ENCODE measurements at places on chromosomes 2 and 18. TPM values are rescaled to one million over a fixed set of nuclear protein-coding genes. Genes with fewer than 3 reads are reported as not detected.

PIGN gene
- total RNA-seq: 29.6 TPM

SERPINB3 gene
- total RNA-seq: not detected

CXCR1 gene
- not detected for total RNA-seq

DNA sequence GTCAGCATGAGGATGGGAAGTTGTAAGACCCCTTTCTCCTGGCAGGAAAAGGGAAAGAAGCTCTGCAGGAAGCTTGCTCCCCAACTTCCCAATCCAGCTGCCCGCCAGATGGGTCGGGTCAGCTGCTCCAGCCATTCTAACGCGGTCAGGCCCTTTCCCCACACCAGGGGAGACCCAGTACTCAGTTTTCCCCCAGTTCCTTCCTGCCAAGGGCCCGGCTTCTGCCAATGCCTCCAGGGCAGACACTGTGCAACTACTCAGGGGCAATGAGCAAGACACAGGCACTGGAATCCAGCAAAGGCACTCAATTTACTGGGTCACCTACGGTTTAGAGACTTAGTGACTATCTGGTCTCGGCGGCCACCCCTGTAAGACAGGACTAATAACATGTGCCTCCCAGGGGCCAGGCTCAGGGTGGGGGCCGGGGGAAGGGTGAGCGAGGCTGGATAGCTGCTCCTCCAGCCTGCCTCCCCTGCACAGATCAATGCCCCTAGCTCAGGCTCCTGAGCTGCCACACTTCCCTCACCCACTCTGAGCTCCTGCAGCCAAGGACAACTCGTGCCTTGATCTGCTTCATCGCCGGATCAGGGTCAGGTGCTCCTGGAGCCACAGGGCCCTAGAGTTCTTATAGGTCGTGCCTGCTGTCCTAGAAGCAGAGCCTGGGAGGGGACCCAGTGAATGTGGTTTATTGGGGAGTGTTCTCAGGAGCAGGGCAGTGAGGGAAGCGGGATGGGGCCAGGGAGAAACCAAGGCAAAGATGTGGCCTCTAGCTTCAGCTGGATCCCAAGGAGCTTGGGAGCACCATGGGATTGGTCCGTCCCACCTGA, 171.1 kb downstream of the ZFP36L2 start:
- no peak for DNase-seq

DNA sequence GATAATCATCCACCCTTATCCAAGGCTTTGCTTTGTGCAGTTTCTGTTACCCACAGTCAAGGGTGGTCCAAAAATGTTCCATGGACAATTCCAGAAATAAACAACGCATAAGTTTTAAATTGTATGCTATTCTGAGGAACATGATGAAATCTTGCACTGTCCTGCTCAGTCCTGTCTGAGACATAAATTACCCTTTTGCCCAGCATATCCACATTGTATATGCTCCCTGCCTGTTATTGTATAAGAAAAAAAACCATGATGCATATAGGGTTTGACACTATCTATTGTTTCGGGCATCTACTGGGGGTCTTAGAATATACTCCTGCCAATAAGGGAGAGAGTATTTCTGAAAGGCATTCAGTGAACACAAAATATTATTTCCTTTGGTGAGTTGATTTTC, 24.0 kb downstream of the LRRTM1 start:
- no peak for DNase-seq

GRCh38 chr2:230711224-230711623, 1.4 kb upstream of the CAB39 start:
- DNase-seq: no peak

DNA sequence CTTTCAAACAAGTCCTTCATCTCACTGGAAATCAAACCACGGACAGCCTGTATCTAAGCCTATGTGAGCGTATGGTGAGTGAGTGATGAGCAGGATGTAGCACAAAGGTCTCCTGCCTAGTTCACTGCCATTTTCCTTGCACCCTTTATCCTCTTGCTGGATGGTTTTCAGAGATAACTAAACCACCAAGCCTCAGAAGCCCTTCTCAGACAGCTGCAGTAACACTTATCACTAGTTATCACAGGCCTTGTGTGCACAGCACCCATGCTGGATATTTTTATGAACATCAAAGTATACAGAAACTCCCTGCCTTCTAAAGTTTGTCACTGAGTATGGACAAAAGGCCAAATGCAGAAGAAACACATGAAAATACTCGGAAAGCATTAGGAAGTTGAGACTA, 69.5 kb downstream of the C1D start:
- DNase-seq: no peak

- no peak for DNase-seq
These were observed 77.1 kb downstream of the SFXN5 start for GRCh38 chr2:72994282-72994990.

DNA sequence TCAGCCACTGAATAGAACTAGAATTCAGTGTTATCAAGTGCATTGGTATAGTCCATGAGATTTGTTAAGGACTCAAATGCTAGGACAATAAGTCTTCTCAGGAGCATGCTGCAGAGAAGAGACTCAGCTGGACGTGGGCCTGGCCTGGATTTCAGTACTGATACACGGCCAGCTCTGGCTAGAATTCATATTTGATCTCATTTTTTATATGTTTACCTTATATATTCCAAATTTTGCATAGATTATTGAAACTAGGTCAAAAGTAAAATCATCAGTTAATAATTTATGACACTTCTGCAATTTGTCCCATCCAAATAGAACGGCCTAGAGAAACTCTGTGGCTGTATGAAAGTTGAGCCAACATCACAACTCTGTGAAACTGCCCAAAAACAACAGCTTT, 262.0 kb downstream of the DLGAP1 start:
- DNase-seq: no peak

DNA sequence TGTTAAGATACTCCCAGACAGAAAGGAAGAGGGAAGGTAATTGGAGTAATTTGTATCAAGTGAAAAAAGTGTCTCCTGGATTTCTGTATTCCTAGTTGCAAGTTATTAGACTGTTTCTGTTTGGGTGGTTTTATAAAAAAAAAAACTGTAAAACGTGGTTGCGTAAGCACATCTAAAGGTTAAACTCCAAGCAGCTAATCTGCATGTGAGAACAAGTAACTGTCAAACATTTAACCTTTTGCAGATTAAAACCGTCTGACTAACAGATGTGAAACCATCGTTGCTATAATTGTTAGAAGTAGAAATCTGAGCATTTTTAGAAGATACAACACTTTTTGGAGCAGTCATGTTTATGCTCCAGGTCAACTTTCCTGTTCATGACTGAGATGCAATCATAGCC, 72.3 kb downstream of the AFF3 start:
- DNase-seq: no peak

DNA sequence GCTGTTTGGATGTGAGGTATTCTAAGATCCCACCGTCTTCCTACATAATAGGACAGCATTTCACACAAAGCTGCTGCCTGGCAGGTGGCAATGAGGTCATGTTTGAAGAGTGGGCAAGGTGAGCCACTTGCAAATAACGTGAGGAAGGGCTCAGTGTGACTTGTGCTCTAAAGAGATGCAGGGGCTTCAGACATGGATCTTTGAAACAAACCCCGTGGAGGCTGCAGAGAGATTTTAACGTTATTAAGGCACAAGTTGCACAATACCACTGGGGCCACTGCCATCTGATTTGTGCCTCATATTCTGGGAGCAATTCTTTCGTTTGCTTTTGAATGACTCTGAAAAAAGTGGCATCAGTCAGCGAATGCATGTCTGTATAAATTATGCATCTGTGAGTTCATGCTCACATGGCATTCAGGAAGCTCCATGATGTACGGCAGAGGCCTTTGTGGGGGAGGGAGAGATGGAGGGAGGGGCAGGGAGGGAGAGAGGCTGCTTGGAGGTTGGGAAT, 362.0 kb downstream of the SOX11 start:
- DNase-seq: no peak

DNA sequence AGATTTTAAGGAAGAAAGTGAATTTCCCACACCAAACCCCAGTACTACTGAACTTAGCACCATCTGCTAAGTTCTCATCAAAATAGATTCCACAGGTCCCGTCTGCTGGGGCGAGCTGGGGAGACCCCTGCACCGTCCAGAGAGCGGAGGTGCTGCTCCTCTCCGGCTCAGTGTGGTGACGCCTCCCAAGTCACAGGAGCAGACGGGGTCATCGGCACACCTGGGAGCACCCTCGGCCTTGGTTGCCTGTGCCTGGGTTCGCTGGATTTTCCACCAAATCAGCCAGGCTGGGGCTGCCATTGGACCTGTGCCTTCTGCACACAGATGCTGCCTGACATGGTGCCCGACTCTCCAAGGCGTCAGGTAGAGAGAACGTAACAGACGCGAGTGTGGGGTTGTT, 141.3 kb downstream of the PXDN start:
- no peak for DNase-seq

GRCh38 chr2:238865744-238866355, 18.0 kb downstream of the TWIST2 start:
- no peak for DNase-seq

DNA sequence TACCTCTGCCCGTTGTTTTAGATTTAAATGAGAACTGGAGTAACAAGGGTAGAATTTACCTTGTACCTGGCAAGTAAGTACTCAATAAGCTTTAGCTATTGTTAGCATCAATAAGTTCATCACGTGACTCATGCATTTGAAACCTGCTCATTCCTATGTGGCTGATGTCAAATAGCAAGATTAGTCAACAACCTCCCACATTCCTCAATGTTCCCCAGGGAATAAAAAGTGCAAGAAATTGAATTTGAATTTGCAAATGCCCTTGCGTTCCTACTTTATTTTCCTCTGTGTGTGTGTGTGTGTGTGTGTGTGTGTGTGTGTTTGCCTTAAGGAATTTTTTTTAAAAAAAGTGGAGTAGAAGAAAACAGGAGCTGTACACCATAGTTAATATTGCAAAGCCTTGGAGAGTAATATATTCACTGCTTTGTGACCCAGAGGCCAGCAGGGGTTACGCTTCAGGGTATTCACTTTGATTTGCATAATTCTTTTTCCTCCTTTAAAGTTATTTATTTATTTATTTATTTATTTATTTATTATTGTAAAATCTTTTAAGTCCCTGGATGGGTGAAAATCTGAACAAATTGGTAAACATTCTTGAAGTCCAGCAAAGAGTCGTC, 43.9 kb upstream of the DNAH7 start:
- no peak for DNase-seq

- DNase-seq: no peak
These were observed 23.8 kb upstream of the TEX44 start for GRCh38 chr2:231568785-231569435.

GRCh38 chr2:15893689-15894480, 46.5 kb upstream of the MYCN start:
- no peak for DNase-seq

DNA sequence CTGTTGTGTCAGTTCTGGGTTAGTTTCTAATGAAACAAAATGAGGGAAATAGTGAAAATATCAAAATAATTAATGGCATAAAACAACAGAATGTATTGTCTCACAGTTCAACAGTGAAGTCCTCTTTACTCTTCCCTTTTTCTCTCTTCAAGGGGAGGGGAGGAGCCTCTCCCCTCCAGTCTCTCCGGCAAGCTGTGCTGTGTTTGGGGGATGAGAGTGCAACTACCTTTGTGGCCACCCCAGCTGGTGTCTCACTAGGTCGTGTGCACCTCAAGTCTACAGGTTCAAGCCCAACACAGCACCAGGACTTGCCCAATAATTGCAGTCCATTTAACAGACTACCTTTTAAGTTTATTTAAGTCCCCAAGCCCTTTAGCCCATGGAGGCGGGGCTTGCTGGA, 271.7 kb upstream of the DOK6 start:
- no peak for DNase-seq

DNA sequence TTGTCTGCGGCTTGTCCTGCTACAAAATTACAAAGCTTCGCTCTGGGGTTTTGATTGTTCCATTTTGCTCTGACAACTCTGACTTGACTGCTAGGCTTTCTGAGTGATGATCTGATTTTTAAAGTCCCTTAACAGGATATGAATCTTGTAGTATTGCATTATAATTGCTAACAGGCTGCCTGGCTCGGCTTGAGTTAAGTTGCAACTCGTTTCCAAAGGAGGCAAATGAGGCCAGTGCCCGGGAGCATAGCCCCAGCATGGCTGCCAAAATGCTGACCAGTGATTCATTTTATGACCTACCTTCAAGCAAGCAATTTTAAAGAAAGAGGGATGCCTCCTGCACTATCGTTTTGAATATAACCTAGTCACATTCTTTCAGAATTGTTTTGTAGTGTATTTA, 135.4 kb downstream of the COL6A3 start:
- DNase-seq: no peak

GRCh38 chr2:27074738-27075565, 3.5 kb upstream of the EMILIN1 start:
- DNase-seq: peak; percentile 63

DNA sequence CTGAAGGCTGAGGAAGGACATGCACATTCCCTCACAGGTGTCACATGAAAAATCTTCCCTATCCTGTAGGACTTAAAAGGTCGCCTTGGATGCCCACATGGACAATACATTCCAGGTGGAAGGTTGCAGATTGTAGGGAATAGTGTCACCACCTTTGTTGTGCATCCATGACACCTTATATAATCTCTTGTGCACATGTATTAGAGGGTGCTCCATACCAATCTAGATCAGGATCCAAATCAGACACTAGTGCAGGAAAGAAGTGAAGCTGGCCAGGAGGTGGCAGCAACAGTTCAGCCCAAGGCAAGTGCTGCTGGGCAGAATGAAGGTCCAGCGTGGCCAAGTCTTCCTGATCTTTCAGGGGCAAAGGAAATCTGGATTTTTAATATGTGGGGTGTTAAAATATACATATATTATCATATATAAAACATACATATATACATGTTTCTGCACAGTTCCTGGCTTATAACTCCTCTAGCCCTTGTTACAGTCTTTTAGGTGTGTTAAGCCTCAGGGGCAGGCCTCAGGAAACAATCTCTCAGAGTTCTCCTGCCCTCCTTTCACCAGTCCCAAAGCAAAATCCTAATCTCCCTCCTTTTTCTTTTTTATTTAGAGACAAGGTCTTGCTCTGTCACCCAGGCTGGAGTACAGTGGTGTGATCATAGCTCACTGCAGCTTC, 16.6 kb downstream of the NIF3L1 start:
- peak; percentile 83 for DNase-seq

DNA sequence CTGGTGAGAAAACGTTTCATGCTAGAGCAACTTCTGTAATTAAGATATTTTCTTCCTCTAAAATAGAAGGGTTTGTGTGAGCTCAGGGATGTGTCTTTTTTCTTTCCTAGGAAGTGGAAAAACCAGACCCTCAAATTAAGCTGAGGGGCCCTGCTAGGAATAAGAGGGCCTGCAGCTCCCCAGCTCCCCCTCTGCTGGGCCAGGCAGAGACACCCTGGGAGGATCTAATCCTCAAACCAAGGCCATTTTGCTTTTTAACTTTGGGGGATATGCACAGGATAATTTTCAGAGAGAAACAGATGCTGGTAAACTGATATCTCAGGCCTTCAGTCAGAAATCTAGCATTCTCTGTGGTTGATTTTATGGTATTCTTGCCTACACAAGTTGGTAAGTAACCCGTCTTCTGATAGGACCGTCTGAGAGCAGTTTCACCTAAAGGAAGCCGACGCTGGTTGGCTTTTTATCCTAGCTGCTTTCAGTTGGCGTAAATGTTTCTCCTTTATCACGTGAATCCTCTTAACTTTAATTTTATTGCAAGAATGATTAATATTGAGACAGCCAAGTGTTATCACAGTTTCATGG, 34.8 kb downstream of the SNTG2 start:
- no peak for DNase-seq
